Fibroblast of upper back skin (primary cell): ENCODE measurements at places on chromosomes 5 and 9.
A peak's percentile ranks its signal among the peaks of the same experiment; 100 is the strongest.

GRCh38 chr5:172421020-172421419 is 33.3 kb downstream of the SH3PXD2B start:
- no peak for DNase-seq

- DNase-seq: peak; percentile 61
These were observed 26.1 kb downstream of the CHD1 start for GRCh38 chr5:98902733-98903132.

GRCh38 chr5:77259476-77259875 is 49.0 kb downstream of the PDE8B start:
- no peak for DNase-seq

DNA sequence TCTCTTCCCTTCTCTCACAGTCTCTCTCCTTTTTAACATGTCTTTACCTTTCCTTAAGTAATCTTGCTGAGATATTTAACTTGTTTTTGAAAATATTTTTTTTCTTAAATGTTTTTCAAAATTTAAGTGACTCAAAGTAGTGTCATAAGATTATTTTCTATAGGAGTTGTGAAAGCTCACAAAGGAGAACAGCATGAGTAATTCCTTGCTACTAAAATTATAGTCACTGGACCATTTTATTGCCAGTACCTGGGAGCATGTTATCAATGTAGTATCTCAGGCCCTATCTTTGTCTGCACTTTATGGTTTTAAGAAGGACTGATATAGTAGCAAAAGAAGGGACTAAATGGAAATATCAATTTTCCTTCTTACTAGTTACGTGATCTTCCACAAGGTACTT is 181.9 kb downstream of the TMEM232 start:
- no peak for DNase-seq

GRCh38 chr9:80964374-80964773 is 725.0 kb downstream of the TLE1 start:
- DNase-seq: no peak

- no peak for DNase-seq
These were observed 30.6 kb upstream of the ANKRD33B start for GRCh38 chr5:10533226-10533625.

GRCh38 chr5:128777052-128777451 is 188.2 kb upstream of the SLC27A6 start:
- DNase-seq: no peak

DNA sequence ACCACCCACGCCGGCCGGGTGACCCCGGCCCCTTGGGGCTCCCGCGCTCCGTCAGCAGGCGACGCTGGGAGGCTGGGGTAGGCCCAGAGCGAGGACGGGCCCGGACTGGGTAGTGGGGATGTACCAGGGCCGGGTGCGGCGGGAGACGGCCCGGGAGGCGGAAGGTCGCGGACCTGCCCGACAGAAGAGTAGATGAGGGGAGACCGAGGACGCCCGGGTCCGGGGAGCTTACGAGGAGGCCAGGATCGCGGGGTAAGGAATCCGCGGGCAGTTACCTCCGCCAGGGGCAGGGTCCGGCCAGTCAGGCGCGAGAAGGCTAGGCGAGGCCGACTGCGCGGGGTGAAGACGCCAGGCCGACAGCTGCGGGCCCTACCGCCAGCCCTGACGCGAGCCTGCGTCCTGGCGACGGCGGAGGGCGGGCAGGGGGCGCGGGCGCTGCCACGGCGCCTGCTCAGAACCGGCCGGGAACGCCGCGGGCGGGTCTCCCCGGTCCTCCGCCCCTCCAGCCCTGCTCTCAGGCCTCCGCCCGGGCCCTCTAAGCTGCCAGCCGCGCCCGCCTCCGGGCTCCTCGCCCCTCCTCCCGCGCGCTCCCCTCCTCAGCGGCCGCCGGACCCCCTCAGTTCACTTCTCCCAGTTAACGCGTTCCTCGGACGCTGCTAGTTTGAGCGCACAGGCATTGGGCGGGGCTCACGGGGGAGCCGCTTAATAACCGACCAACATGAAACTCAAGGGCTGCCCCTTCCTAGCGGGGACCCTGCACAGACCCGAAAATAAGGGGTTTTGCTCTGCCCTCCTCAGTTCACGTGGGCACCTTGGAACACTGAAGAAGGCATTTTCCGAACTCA is at the start of gene CPLANE1:
CPLANE1 (minus strand) TSS at position 407 of the 845 bp plus-strand sequence. CDS start 1,678 bp downstream, outside the sequence.
- DNase-seq: peak; percentile 79

DNA sequence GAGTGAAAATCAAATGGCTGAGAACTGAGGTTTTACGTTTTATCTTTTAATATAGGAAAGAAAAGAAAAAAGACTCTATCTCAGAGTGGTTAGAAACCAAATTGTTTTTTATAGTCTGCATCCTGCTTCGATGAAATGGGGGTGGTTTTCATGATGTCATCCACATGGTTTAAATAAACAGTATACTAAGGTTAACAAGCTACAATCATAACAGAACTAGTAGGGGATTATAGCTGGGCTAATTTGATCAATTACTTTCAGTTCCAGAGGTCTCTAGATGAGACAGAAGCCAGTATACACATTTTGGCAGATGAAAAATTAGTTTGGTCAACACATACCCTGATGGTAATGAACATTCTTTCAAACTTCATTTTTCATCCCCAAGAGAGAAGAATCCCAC is 106.3 kb upstream of the SNX2 start:
- DNase-seq: no peak

GRCh38 chr5:16870878-16871277 is 65.2 kb downstream of the MYO10 start:
- DNase-seq: no peak

- peak; percentile 37 for DNase-seq
These were observed 68.3 kb downstream of the TARS1 start for GRCh38 chr5:33509036-33509435.

DNA sequence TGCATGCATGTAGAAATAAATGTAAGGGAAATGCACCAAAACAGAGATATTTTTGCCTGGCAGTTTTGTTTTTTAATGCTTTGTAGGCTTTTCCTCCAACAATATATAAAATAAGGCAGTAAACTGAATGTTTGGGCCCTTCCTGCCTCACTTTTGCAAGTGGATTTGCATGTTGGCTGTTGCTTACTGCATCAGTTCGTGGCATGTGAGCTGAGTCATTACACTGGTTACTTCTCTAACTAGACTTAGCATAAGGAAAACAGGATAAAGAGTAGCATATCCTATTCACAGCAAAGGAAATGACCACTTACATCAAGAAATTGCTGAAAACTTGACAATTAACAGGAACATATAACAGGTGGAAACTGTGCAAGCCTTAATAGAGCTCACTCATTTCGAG is 113.4 kb downstream of the TLE1 start:
- peak; percentile 47 for DNase-seq

DNA sequence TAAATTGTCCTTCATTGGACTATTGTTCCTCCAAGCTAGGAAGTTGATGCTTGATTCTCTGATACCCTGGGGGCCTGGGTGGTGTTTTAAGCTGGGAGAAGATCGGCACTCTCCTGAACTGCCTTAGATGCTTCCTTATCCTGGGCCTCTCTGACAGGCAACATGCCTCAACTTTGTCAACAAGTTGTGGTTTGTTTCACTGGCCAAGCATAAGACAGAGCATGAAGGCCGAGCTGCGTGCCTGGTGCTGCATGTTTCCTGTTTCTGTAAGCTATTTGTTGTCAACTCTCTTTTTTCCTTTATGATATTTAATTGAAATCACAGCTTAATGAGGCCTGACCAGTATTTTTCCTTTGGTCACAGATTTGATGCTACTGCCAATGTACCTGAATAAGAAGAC is 187.6 kb upstream of the TNC start:
- DNase-seq: no peak

DNA sequence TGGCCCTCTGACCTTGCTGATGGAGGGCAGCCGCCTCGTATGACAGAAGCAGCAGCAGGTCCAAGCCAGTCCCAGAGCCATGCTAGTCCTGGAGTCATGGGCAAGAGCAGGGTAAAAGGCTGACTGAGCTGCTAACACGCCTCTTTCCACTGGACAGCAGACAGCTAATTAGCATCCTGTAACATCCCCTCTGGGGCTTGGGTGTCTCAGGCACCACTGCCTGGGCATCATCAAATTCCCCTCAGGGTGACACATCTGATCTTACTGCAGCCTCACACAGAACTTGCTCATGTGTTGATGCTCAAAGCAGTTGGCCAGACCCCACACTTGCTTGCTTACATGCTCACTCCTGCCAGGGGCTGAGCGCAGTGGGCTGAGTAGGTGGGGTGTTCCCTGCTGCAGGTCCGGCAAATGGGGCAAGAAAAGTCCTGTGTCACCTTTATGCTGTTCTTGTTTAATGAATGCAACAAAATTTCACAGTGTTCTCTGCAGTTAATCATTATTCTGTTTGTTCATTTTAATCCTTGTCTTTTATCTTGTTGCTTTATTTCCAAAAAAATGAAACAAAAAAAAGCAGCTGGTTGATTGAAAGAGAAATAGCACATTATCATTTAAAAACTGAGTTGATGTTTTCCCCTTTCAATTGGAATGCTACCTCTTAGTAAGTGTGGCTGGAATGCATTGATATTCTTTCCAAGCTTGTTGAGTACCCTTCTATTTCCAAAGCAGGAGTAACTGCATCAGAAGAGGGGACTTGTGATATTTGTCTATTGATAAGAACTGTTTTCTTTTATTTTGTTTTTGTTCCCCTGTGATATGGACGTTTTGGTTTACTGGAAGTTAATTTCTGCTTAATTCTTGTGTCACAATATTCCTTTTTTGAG is 254.1 kb downstream of the CDH18 start:
- DNase-seq: no peak

GRCh38 chr5:113246361-113246870 is 188.4 kb downstream of the TSSK1B start:
- DNase-seq: peak; percentile 72

DNA sequence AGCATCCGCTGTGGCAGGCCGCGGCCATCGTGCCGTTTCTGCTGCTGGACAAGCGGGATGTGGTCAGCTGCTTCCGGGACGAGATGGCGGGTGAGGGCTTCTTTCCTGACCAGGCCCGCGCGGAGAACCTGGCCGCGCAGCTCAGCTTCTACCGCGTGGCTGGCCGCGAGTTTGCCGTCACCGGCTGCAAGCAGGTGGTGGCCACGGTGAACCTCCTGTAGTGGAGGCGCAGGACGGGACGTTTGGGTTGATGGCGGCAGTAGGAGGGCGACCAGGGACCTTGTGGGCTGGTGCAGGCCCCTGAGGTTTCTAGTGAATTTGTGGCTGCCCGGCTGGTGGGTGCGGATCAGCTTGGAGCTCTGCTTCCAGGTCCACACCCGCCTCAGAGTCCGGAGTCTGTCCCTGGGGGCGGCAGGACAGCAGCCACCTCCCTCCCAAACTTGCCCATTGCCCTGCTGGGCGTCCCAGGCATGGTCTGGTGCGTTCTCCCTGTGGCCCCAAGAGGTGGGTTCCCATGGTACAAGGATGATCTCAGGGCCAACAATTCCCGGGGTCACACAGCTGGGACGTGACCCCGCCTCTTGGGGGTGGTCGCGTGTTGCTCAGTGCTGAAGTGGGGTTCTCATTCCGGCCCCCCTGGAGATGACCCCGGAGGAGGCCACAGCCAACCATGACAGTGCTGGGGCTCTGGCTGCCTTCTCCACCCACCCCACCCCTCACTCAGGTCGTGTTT is 2.4 kb downstream of the TOR4A start:
- DNase-seq: no peak

- DNase-seq: no peak
These were observed 135.8 kb downstream of the KDM4C start for GRCh38 chr9:6893350-6894131.

DNA sequence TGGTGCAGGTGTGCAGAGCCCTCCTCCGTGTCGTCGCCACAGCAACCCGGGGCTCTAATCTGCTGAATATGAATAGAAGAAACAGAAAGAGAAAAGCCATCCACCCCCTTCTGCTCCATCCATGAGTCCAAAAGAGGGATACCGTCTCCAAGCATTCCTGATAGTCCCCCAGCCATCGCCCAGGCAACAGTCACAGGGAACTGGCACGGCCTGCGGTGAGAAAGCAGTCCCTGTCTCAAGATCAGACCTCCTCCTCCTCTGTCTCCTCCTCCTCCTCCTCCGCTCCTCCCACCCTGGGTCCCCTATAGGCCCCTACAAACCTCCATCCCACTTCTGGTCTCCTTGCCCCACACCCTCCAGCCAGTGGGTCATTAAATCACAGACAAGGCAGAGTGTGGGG is 308.1 kb upstream of the MPDZ start:
- DNase-seq: no peak

DNA sequence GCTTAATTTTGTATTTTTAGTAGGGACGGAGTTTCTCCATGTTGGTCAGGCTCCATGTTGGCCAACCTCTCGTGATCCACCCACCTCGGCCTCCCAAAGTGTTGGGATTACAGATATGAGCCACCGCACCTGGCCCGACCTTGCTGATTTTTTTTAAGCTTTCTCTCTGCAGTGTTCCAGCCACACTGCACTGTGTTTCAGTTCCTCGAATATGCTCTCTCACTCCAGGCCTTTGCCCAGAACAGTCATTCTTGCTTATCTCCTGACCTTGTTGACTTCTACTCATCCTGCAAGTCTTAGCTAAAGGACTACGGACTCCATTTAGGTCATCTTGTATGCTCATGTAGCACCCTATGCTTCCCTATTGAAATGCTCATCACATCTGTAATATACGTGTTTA is 3.3 kb downstream of the SNAPC3 start:
- no peak for DNase-seq

DNA sequence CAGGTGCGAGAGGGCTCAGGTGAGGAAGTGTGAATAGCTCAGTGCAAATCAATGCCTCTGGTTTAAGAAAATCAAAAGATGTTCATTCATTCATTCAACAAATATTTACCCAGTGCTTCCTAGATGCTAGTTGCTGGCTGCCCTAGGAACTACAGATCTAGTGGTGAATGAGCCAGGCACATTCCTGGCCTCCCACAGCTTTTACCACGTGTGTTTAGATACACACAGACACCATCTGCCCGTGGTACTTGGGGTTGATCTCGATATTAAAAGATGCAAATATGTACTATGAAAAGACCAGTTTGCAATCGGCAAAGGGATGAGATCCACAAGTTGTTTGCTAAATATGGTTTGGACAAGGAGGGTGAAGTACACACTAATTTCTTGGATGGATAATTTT is 78.2 kb downstream of the GTF3C4 start:
- DNase-seq: no peak

DNA sequence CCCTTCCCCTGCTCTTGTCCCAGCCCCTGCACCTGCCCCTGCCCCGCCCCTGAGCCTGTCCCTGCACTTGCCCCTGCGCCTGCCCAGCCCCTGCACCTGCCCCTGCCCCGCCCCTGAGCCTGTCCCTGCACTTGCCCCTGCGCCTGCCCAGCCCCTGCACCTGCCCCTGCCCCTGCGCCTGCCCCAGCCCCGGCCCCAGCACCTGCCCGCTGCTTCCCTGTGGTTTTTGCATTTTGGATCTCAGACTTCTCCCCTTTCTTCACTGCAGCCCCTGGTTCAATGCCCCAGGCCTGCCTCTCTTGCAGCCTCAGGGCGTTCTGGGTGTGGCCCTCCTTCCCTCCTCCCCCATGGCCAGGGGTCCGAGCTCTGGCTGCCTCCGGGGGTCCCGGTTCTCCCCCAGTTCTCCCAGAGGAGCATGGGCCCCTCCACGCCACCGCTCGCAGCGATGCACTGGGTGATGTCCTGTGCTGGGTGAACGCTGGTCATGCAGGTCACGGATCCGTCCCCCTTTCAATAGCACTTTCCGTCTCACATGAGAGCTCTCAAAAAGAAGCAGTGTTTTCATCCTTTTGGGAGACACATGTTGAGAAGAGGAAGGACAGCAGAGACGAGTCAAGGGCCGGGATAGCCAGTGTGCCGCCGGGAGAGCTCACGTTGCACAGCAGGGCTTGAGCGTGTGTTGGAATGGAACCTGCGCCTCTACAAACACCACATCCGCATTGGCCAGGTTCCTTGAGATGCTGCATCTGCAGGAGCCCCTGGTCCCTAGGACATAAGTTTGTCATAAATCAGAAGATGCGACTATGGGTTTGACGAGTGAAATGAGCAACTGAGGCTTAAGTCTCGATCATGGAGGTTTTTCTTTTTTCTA is 44.0 kb upstream of the IRX4 start:
- no peak for DNase-seq

GRCh38 chr5:35369965-35370790 is 139.9 kb upstream of the PRLR start:
- no peak for DNase-seq
